ENCODE measurements at places on chromosomes 11 and 22.

GRCh38 chr11:64605244-64605560 is 14.2 kb downstream of the SLC22A12 start:
- DNase-seq, result no peak

DNA sequence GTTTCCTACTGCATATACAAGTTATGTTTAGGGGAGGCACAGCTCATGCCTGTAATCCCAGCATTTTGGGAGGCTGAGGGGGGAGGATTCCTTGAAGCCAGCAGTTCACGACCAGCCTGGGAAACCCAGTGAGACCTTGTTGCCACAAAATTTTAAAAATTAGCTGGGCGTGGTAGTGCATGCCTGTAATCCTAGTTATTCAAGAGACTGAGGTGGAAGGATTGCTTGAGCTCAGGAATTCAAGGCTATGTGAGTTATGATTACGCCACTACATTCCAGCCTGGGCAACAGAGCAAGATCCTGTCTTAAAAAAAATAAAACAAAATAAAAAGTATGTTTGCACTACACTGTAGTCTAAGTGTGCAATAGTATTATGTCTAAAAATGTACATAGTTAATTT is 108.8 kb upstream of the TEAD1 start:
- no peak for DNase-seq

GRCh38 chr11:17076517-17077239 is 789 bp downstream of the RPS13 start:
- DNase-seq, result peak; percentile 17

- no peak for DNase-seq
Measured at GRCh38 chr22:22927888-22928665, 40.5 kb downstream of the IGLL5 start.

DNA sequence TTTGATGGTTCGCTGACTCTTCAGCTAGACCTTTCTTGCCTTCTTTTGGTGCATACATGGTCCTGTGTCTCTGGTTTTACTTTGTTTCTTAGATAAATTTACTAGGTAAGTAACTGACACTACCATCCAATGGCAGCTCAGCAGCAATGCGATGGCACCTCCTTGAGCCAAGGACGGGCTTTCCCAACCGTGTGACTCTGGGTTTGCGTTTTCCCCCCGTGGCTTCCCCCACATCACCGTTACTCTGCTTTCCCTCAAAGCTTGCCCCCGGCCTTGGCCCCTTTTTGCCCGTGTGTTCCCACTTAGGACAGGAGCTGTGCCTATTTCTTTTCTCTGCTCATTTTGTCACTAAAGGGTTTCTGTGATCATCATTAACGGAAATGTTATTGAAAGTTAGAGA is 41.5 kb downstream of the TBC1D22A start:
- DNase-seq, result no peak

DNA sequence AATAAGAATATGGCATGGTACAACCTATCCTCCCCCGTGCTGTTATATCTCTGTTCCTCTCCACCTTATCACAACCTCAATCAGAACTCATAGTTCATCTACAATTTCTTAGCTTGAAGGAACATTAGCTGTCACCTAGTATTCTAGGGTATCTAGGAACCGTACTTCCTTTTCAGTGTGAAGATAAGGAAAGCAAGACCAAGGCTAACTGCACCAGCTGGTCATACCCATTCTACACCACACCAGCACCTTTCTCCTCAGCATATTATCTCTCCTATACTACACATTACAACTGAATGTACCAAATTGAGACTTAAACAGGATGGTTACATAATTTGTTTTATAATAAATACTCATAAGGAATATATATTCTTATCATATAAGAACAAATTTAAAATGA is 73.1 kb downstream of the ARHGAP32 start:
- no peak for DNase-seq

- no peak for DNase-seq
Measured at GRCh38 chr11:2375964-2376551, 1.1 kb upstream of the CD81 start.

DNA sequence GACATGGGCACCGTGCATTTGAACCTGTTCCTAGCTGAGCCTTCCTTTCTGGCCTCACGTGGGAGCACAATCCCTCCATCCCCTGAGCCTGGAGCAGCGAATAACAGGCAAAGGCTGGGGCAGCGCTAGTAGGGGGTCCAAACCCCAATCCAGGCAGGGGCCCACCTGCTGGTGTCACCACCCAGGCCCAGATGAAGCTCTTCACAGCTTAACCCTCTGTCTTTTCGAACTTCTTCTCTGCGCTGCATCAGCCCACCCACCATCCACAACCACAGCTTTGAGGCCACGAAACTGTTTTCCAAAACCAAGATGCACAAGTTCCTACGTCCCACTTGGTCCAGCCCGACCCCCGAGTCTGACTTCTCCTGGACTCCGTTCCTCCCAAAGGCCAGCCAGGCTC is 11.5 kb downstream of the KCNC1 start:
- DNase-seq, result no peak

GRCh38 chr11:76339221-76339620 is 41.7 kb downstream of the THAP12 start:
- no peak for DNase-seq

DNA sequence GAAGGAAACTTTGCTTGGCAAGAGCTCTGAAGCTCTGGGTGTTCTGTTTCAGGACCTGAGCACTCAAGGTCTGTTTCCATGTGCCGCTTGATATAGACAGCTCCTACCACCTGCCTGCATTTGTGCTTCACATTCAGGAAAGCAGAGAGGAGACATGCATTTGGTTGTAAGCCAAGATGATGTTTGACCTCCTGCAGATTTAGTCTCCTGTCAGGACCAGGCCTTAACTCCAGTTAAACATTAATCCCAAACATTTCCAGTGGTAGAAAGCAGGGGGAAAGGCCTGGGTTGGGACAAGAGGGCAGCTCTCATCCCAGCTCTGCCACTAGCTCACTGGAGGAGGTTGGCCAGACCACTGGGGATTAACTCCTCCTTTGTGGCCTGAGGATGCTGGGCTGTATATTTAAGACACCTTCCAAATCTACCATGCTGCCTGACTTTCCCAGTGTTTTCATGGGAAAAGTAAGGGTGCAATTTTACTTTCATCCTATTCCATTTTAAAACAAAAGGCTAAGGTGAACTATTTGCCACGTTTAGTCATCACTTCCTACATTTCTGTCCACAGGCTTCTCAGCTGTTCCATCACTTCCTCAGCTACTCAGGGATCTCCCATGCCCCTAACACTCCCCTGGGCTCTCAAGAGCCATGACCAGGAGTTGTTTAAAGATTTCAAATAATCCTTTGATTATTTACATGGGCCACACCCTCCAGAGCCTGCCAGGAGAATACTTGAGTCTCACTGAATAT is 80.9 kb downstream of the INSC start:
- no peak for DNase-seq

DNA sequence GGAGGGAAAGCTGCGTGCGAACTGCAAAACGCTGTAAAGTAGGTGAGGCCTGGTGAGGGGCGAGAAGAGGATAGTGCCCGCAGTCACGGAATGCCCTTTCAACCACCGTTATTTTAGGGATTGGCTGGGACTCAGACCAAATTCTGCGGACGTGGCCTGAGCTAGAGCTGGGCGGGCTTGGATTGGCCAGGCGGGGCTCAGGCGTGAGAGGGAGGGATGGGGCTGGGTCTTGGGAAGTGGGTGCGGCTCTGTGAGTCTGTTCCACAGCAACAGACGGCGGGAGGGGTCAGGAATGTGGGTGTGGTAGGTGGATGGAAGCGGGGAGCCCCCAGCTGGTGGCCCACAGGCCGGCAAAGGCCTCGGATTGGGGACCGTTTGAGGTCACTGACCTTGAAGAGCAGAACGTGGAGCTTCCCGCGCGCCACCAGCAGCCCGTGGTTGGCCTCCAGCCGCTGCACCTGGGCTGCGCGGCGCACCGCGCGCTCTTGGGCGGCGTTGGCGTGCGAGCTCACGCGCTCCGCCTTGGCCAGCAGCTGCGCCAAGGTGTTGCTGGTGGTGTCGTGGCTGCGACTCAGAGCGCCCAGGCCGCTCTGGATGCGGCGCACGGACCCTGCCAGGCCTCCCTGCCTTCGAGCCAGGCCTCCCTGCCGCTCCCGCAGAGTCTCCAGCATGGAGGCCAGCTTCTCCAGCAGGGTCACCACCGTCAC is 444 bp downstream of the CAVIN3 start:
- no peak for DNase-seq

DNA sequence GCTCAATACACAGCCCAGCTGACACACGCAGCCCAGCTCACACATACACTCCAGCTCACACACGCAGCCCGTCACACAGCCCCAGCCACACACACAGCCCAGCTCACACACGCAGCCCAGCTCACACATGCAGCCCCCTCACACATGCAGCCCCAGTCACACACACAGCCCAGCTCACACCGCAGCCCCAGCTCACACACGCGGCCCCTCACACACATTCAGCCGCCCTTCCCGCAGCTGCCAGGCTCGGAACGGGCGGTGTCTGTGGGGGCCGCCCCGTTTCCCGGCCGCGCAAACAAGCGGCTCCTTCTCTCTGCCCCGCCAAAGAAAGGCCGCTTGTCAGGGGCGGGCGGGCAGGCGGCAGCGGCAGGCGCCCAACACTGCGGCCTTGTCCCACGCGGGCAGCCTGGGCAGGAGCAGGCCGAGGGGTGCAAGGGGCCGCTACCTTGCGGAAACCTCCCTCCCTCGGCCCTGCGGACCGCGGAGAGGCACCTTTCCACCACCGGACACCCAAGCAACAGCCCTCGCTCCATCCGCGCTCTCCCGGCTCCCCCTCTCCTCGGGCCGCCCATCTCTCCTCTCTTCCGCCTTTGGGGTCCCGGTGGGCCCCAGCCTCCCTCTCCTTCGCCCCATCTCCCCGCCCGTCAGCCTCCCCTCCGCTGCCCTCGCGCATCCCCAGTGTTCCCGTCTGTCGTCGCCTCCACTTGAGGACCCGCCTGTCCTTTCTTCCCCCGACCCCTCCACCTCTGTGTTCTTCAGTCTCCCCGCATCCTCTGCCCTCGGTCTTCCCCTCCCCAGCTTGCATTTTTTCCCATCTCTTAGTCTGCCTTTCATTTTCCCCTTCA is 2.2 kb downstream of the PHLDB1 start:
- DNase-seq, result no peak

- DNase-seq, result no peak
Measured at GRCh38 chr11:70128435-70128906, 50.4 kb downstream of the ANO1 start.

GRCh38 chr11:19587979-19588378 is 124.7 kb upstream of the NAV2 start:
- DNase-seq, result no peak

GRCh38 chr11:68632802-68633201 is 51.5 kb upstream of the GAL start:
- DNase-seq, result peak; percentile 77

DNA sequence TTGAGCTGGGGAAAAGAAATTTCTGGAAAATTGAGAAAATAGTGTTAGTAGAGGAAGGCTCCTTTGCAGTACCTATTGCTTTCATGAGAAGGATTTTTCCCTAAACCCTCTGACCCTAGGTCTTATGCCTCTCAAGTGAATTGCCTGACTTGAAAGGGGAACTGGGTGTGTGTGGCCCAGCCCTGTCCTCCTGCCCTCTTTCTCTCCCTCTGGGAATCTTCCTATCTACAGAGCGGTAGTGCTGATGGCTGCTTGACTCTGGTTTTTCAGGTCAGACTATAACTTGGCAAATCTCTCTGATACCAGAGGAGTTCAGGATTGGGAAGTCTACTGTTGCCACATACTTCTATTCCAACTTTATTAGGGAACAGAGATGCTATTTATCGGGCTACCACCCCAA is 19.2 kb downstream of the CAVIN3 start:
- DNase-seq, result no peak

GRCh38 chr22:37501610-37502341 is 15.6 kb upstream of the MFNG start:
- no peak for DNase-seq

DNA sequence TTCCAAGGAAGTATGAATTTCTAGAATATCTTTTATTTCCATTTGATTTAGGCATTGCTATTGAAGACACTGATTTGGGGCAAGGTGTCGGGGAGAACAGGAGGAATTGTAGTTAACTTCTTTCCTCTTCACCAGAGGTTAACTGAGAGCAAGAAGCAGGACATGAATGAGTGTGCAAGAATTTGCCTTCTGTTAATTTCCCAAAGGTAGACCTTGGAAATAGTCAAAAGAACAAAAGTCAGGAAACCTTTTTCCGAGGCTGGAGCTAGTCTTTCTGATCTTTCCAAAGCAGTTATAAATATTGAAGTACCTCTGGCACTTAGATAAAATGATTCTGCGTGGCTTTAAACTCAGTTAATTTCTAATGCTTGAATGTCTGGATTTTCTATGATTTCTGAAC is 66.9 kb downstream of the MTMR3 start:
- no peak for DNase-seq

DNA sequence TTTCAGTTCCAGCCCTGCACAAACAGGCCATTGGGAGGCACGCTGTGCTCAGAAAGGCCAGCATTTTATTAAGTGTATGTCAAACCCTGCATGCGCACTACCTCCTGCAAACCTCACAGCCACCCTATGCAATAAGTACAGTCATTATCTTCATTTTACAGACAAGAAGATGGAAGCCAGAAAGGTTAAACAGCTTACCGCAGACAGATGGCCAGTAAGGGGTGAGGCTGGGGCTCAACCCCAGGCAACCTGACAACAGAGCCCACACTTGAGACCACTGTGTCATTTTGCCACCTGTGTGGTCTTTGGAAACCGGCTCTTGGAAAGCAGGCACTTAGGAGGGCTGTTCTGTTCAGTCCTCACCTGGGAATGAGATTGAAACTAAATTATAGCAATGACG is 142.3 kb downstream of the NXPE2 start:
- no peak for DNase-seq

DNA sequence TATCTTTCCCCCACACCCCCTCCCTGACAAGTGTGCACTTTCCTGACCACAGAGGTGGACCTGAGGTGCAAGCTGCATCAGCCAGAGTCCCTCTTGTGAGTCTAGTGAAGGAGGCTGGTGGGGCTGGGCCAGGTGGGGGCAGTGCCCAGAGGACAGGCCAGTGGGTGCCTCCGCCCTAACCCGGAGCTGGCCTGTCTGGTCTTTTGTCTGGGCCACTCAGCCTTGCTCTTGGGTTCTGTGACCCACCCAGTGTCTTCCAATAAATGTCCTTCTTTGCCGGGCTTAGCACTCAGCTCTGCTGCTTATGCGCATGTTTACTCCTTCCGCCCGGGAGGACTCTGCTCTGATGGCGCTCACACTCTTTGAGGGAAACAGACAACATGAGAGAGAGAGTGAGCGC is 526.2 kb downstream of the TBC1D22A start:
- DNase-seq, result no peak

DNA sequence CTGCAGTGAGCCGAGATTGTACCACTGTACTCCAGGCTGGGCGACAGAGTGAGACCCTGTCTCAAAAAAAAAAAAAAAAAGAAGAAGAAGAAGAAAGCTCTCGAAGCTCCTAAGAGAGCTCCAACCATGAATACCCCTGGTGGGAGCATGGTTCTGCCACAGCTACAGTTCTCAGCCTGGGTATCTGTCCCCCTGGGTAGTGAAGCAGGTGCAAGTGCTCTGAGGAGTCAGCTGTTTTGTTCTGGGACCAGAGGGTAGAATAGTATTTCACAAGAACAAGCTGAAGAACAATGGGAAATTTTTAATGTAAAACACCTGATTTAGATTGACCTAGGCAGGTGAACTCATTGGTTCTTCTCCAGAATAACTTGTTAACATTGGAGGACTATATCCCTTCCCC is 4.3 kb upstream of the HYOU1 start:
- no peak for DNase-seq

- DNase-seq, result no peak
Measured at GRCh38 chr11:34348919-34349318, 8.9 kb downstream of the ABTB2 start.
